ENCODE measurements at places on chromosomes 5 and 9.

GRCh38 chr5:140608722-140609121, 24.3 kb downstream of the CD14 start:
- DNase-seq, result no peak

DNA sequence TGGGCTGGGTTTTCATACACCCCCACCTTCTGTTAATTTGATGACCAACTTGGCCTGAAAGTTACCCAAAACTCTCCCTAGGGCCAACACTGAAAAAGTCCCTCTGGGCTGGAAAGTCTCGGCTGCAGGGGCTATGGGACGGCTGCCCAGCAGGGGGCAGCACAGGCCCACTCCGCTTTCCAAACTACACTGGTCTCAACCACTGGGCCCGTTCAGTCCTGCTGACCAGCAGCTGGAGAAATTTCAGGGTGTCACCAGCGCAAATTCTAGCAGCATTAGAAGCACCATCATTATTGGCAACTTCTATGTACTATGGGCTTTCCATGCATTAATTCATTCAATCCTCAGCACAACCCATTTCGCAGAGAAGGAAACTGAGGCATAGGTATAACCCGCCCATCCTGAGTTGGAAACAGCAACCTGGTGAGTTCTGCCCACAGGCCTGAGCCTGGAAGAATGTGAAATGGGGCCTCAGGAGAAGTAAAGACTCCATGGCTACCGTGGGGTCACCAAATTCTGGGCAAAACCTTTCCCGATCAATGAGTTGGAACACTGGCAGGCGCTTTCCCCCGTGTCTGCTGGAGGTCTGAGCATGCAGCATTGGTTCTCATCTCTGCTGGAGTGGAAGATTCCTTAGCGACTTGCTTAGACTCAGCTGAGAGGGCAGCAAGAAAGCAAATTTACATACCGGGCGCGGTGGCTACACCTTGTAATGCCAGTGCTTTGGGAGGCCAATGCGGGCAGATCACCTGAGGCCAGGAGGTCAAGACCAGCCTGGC, 9.7 kb downstream of the ORM2 start:
- peak; percentile 92 for DNase-seq

GRCh38 chr5:55036477-55036876, 12.4 kb downstream of the GZMK start:
- no peak for DNase-seq

GRCh38 chr5:34564710-34565235, 91.4 kb upstream of the RAI14 start:
- no peak for DNase-seq

DNA sequence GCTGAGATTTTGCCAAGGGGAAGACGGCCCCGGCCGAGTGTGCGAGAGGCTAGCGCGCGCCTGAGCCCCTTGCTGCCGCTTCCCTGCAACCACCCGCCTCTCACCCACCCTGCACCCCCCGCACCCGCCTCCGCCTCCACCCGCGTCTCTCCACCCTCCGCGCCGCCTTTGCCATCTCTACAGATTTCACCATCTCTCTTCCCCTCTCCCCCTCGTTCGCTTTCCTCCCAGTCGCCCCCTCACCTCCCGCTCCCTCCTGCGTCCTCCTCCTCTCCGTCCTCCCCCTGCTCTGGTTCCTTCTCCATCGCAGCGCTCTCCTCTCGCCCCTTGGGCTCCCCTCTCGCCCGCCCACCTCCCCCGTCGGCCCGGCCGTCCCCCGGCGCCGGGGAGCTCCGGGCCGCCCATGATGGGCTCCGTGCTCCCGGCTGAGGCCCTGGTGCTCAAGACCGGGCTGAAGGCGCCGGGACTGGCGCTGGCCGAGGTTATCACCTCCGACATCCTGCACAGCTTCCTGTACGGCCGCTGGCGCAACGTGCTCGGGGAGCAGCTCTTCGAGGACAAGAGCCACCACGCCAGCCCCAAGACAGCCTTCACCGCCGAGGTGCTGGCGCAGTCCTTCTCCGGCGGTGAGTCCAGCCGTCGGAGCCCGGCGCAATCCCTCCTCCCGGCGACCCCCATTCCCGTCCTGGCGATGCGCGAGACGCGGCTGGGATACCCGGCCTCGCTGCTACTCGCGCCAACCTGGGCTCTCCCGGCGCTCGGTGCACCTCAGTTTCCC, at the start of gene PRDM12:
PRDM12 (plus strand) TSS at position 344 of the 778 bp plus-strand sequence; CDS start at position 404, 60 bp downstream.
- peak; percentile 65 for DNase-seq

GRCh38 chr9:125332527-125332926, 70.9 kb downstream of the GAPVD1 start:
- no peak for DNase-seq

- DNase-seq, result no peak
Measured at GRCh38 chr9:19470567-19470966, 61.8 kb downstream of the ACER2 start.

- no peak for DNase-seq
Measured at GRCh38 chr9:470552-471194, 256.0 kb downstream of the DOCK8 start.

Measured in iPS-NIHi11 (cell line).